ENCODE measurements at places on chromosomes 4 and X.

DNA sequence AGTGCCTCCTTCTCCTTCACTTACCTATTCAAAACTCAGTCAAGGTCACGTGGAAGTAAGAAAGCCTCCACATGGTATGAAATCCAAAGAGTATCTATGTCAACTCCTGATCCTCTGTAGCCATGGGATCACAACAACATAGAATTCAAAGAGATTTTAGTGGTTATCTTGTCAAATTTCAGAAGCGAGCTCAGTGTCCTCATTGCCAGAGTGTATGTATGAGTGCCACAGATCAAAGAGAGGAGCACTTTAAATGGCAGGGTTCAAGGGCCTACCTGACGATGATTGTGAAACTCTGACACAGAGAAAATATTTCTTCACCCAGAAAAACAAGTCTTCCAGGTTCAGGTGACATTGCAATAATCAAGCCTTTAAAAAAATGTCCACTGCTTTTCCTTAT, 1.2 kb upstream of the ACE2 start:
- DNase-seq: no peak

GRCh38 chrX:11342673-11343072, 49.5 kb downstream of the AMELX start:
- no peak for DNase-seq

GRCh38 chr4:102717448-102718092, 43.2 kb downstream of the MANBA start:
- no peak for DNase-seq

GRCh38 chr4:159856451-159856850, 753.6 kb downstream of the RAPGEF2 start:
- no peak for DNase-seq

DNA sequence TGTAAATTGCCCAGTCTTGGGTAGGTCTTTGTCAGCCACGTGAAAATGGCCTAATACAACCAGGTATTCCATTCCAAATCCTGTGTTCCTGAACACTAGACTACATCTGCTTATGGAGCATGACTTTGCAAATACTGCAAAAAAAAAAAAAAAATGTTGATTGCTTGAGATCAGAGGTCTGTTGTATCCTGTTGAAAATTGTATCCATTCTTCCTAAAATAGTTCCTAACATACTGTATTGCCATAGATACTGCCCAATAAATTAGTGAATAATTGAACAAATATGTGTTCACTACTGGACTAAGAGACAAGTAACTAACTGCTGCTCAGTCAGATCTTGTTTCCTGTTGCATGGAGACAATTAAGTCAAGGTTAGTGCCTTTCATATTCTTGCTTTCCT, 164.3 kb upstream of the PABPC4L start:
- no peak for DNase-seq

DNA sequence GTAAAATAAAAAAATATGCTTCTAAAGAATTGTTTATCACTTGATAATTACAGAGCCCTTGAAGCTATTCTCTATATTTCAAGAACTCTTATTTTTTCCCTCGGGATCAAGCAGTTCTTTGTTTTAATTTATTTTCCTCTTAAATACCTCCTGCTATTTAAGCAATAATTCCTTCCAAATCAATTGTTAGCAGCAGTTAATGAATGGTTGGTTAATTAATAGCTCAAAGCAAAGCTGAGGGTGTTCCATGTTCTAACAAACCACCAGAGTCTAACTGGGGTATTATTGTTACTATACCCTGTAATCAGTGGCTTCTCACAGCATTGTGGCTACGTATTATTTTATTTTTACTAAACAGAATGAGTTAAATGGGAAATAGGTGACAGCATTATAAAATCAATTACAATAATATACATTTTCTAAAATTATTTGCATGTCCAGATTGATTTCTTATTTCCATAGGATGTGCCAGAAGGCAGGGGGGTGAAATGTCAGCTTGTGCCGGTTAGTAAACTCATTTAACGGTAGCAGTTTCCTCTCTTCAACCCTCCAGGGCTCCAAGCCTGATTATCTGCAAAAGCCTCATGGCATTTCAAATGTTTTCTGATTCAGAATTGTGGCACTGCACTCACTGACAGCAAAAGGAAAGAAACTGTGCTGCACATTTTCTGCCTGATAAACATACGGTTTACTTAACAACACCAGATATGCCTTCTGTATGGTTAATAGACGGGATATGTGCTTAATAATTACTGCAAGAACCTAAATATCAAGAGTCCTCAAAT, 286.9 kb upstream of the EMCN start:
- DNase-seq: no peak
